ENCODE measurements at places on chromosomes 11 and 22. TPM values are rescaled to one million over a fixed set of nuclear protein-coding genes. Genes with fewer than 3 reads are reported as not detected.

Gene LTBP3
- 116 TPM for total RNA-seq

Gene CNTN5
- 9.1 TPM for total RNA-seq

Gene GP1BB
- 19.0 TPM for total RNA-seq

Gene LRRN4CL
- total RNA-seq: 33.8 TPM

Gene SOX10
- total RNA-seq: 14.9 TPM

Gene SLC37A2
- total RNA-seq: 3.9 TPM

Gene HEPN1
- total RNA-seq: not detected

Gene OR8A1
- not detected for total RNA-seq

Gene PLAAT4
- total RNA-seq: 6.1 TPM

Gene KRTAP5-10
- not detected for total RNA-seq

Gene MYEOV
- total RNA-seq: 1.3 TPM

Gene CST6
- total RNA-seq: 2.3 TPM

Measured in tongue (tissue), 3 donors.